ENCODE measurements at places on chromosomes 11 and 22. TPM values are rescaled to one million over a fixed set of nuclear protein-coding genes. Genes with fewer than 3 reads are reported as not detected.

DNA sequence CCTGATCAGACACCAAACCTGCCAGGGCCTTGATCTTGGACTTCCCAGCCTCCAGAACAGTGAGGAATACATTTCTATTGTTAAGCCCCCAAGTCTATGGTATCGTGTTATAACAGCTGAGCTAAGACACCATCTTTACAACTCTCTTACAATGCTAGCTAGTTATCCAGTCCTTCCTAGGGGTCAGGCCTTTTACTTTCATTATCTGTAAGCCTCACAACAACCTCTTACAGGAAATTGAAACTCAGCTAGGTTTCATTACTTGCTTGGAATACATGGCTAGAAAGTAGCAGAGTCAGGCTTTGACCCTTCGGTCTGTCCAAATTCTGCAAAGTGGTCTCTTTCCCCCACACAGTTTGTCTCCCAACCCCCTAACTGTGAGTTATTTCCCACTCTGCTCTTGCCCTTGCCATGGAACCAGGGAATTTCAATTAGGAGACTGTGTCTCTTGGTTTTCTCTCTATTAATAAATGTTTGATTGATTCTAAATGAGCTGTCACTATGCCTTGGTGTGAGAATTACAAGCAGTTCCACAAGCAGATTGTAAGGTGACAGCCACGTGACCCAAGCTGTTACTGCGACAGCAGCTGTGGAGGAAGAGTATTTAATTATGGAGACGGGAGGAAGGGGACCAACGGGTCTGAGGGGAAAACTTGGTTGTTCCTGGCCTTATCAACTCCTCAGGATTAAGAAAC lies 38.4 kb upstream of the CLMP start:
- no peak overlapping the region for H3K4me3 ChIP-seq
- H3K4me1 ChIP-seq: peaks cover 12% of the 10 kb centered on the region
- no peaks in the 10 kb centered on the region for H3K27me3 ChIP-seq
- DNase-seq: peak; percentile 36
- H3K36me3 ChIP-seq: no peaks in the 10 kb centered on the region

DNA sequence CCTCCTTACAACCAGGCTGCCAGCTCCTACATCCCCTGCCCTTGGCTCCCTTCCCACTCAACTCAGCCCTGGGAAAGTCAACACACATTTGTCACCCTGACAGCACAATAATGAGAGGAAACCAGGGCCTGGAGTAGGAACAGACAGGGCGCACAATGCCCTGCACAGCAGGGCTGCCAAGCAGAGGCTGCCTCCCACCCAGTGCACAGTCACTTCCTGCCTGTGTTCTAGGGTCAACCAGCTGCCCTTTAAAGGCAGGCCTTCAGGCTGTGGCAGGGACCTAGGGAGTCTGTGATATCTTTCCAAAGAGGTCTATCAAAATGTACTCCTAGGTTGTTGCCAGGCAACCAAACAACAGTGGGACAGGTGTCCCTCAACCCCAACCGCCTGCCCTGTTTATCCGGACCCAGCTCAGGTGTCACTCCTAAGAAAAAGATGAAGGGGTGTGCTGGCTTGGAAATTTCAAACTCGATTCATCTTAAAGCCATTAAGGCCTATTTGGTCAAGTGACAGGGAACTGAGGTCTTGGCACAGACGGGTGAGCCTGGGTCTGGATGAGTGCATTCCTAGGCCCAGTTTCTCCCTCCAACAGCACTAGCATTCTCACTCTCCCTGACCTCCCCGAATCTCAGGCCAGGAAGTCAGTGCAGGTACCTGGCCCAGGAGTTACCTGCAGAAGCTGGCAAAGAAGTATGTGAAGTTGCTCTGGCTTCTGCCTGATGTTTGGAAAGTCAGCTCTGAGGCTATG lies 110.3 kb upstream of the PITPNB start:
- H3K4me1 ChIP-seq: no peaks in the 10 kb centered on the region
- H3K27ac ChIP-seq: no peak overlapping the region
- H3K36me3 ChIP-seq: no peaks in the 10 kb centered on the region
- DNase-seq: no peak
- no peaks in the 10 kb centered on the region for H3K27me3 ChIP-seq
- no peak overlapping the region for H3K4me3 ChIP-seq

DNA sequence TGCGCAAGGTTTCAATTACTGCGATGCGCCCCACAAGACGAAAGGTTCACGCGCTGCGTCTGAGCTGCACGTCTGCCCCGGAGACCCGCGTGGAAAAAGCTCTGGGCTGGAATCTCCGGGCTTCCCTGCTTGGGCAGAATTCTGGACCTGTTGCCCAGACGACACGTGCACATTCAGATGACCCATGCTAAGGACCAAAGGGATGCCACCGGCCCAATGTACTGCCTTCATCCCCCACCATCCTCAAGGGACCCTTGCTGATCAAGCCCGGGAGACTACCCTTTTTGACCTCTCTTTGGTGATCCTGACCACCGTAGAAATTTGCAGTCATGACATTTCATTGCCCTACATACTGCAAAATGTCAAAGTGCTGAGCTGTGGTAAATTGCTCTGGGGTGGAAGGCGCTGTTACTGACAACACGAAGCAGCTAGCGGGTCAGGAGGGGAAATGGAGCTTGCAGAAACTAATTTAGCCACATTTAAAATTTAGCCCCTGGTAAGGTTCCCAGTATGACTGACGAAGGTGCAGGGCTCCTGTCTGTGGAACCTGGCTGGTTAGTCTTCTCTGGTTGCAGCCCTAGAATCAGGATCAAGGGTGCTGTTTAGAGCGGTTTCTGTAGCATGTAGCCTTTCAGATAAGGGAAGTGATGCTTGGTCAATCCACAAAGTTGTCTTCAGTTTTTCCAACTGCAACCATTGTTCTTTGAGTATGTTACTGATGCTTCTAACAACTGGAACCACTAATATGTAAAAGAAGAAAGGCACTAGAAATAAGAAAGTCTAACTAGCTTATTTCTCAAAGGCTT lies 81.9 kb downstream of the PRR5L start:
- peaks cover 50% of the 10 kb centered on the region for H3K4me1 ChIP-seq
- H3K4me3 ChIP-seq: peak overlapping the region; percentile 72
- no peaks in the 10 kb centered on the region for H3K27me3 ChIP-seq
- H3K27ac ChIP-seq: peak overlapping the region; percentile 85
- peak; percentile 38 for DNase-seq

The AIFM3 gene
- total RNA-seq: 2.3 TPM

The AGBL2 gene
- 6.1 TPM for total RNA-seq

DNA sequence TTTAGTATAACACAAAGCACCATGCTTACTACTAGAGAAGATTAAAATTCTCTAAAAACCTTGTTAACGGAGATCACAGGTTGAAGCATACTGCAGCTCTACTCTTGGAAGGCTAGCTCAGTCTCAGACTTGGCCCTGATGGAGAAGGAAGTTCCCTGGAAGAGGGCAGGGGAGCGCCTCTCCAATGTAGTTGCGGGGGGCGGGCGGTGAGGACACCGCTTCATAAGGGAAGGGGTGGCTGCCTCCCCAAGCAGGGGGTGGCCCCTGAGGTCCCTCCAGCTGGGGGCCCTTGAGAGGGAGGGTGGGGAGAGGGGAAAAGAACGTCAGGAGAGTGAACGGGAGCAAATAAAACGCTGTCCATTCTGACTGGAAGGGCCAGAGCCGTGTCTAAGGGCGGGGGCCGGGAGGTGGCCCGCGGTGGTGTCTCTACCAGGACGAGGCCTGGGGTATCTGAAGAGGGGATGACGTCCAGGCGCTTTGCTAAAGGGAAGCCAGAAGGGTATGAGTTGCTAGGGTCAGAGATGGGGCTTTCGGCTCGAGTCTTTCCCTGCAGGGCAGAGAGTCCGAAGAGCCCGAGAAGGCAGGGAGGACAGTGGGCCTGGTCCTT lies 553 bp upstream of the USP47 start:
- DNase-seq: no peak
- H3K27ac ChIP-seq: peak overlapping the region; percentile 99
- peaks cover 15% of the 10 kb centered on the region for H3K4me1 ChIP-seq

The FAM180B gene
- not detected for total RNA-seq

- H3K36me3 ChIP-seq: no peaks in the 10 kb centered on the region
- no peak overlapping the region for H3K27ac ChIP-seq
- H3K4me1 ChIP-seq: no peaks in the 10 kb centered on the region
- no peak overlapping the region for H3K4me3 ChIP-seq
- DNase-seq: no peak
- no peaks in the 10 kb centered on the region for H3K27me3 ChIP-seq
These were observed 260.6 kb downstream of the SOX6 start for GRCh38 chr11:16095756-16096155.

- H3K27me3 ChIP-seq: no peaks in the 10 kb centered on the region
- H3K27ac ChIP-seq: no peak overlapping the region
- no peak overlapping the region for H3K4me3 ChIP-seq
- H3K36me3 ChIP-seq: no peaks in the 10 kb centered on the region
These were observed 34.1 kb upstream of the OR8B8 start for GRCh38 chr11:124479561-124479960.

GRCh38 chr11:9231848-9232177 lies 33.3 kb downstream of the DENND5A start:
- no peaks in the 10 kb centered on the region for H3K36me3 ChIP-seq
- peak overlapping the region; percentile 11 for H3K4me3 ChIP-seq
- no peaks in the 10 kb centered on the region for H3K27me3 ChIP-seq
- no peak for DNase-seq

The KCNJ5 gene
- total RNA-seq: 0.15 TPM

GRCh38 chr11:28727254-28727653 lies 619.1 kb downstream of the METTL15 start:
- H3K27ac ChIP-seq: no peak overlapping the region
- H3K4me3 ChIP-seq: no peak overlapping the region
- no peak for DNase-seq
- H3K27me3 ChIP-seq: no peaks in the 10 kb centered on the region
- no peaks in the 10 kb centered on the region for H3K36me3 ChIP-seq

DNA sequence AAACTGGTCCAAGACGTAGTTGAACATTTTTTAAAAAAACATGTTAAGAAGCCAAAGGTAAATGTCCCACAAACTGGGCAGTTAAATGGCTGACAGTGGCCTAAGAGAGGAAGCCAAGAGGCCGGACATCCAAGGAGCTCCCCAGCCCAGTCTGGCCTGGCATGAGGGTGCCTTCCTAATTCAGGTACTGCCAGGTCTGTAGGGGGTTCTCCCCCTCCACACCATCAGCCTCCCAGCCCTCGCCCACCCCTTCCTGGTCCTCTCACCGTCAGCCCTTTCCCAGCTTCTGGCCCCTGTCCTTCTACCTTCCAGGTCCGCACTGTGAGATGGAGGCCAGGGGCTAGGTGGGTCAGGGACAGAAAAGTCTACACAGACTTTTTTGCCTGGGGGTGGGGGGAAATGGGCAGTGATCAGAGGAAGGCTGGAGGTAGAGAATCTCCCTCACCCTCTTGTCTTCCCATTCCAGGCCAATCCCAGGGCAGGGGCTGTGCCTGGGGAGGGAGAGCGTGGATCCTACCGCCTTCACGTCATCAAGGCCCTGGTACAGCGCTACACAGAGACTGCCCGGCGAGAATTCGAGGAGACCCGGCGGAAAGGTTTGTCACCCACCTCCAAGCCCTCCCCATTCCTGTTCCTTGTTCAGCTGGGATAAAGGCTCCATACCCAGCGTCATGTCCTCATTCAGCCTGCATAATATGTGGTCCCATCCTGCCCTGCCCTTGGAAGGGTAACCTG lies 6.0 kb downstream of the ART5 start:
- H3K36me3 ChIP-seq: no peaks in the 10 kb centered on the region
- H3K27ac ChIP-seq: no peak overlapping the region
- no peak for DNase-seq

The PKNOX2 gene
- not detected for total RNA-seq

The SDF2L1 gene
- total RNA-seq: 38.3 TPM

DNA sequence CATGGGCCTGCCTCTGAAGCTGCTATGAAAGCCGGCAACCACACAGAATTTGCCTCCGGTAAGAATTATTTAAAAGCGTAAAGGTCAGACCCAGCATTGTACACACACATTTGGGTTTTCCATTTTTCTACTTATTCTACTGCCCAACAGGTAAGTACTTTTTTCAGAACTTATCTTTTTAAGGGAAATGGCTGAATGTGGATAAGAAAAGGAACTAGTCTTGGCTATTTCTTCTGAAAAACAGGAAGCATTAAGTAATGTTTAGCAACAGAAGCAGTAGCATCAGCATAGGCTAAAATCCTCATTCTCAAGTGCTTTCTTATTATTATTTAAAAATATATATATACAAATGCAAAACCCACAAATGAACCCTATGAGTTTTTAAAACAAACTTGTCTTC lies 103.1 kb downstream of the MPPED2 start:
- H3K27me3 ChIP-seq: peaks cover 2% of the 10 kb centered on the region
- H3K27ac ChIP-seq: no peak overlapping the region
- no peak for DNase-seq
- no peaks in the 10 kb centered on the region for H3K36me3 ChIP-seq

- no peaks in the 10 kb centered on the region for H3K36me3 ChIP-seq
- H3K27ac ChIP-seq: no peak overlapping the region
These were observed 4.3 kb upstream of the ATP5MGL start for GRCh38 chr22:42644422-42645340.

The MISFA gene
- 2.2 TPM for total RNA-seq

GRCh38 chr11:48109046-48109666 lies 107.5 kb upstream of the OR4B1 start:
- peaks cover 49% of the 10 kb centered on the region for H3K4me1 ChIP-seq
- no peak overlapping the region for H3K4me3 ChIP-seq
- no peaks in the 10 kb centered on the region for H3K27me3 ChIP-seq
- peak overlapping the region; percentile 52 for H3K27ac ChIP-seq

The KIRREL3 gene
- total RNA-seq: not detected

GRCh38 chr11:14454861-14455632 lies 44.6 kb downstream of the COPB1 start:
- peaks cover 38% of the 10 kb centered on the region for H3K36me3 ChIP-seq
- H3K4me3 ChIP-seq: no peak overlapping the region
- no peaks in the 10 kb centered on the region for H3K27me3 ChIP-seq
- H3K27ac ChIP-seq: no peak overlapping the region
- peaks cover 6% of the 10 kb centered on the region for H3K4me1 ChIP-seq

DNA sequence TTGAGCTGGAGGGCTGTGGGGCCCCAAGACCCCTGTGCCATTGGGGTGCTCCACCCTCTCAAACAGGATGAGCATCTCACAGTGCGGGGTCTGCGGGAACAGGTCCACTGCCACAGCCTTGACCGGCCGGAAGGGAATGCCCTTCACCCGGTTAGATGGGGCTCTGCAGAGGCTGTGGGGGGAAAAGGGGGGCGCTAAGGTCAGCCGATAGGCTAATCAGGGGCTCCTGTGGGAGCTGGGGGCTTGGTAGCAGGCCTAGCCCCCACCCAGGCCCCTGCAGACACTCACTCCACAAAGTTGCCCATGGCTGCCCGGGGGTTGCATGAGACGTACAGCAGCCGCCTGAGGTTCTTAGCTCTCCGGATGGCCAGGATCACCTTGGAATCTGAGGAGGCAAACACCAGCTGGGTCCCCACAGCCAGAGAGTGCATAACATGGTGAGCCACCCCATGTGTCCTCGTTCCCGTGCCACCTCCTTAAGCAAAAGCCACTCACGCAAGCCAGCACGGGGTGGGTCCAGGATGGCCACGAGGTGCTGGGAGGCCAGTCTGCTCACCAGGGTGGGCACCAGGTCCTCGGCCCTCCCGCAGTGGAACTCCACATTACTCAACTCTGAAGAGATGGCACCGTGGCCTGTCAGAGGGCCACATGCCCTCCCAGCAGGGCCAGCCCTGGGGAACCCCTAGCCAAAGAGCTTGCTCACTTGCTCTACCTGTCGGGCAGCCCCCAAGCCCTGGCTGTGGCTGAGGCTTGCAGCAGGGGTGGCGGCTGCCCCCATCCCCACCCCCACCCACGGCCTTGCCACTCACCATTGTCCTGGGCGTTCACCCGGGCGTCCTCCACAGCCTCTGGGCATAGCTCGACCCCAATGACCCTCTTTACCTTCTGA lies 3.0 kb upstream of the RANBP1 start:
- H3K36me3 ChIP-seq: peaks cover 59% of the 10 kb centered on the region
- no peak overlapping the region for H3K4me3 ChIP-seq
- H3K27ac ChIP-seq: no peak overlapping the region
- no peak for DNase-seq
- peaks cover 71% of the 10 kb centered on the region for H3K4me1 ChIP-seq
- no peaks in the 10 kb centered on the region for H3K27me3 ChIP-seq

GRCh38 chr11:17766590-17766989 lies 32.0 kb downstream of the KCNC1 start:
- DNase-seq: no peak
- no peaks in the 10 kb centered on the region for H3K4me1 ChIP-seq
- H3K36me3 ChIP-seq: no peaks in the 10 kb centered on the region
- no peak overlapping the region for H3K27ac ChIP-seq
